ENCODE measurements at places on chromosomes 16 and 17. TPM values are rescaled to one million over a fixed set of nuclear protein-coding genes. Genes with fewer than 3 reads are reported as not detected.

TXNDC17 gene
- 52.9 TPM for total RNA-seq

SNX20 gene
- total RNA-seq = 0.95 TPM

MED9 gene
- total RNA-seq = 40.4 TPM

NEUROD2 gene
- total RNA-seq = not detected

BICDL2 gene
- total RNA-seq = not detected

PPP1R1B gene
- 0.89 TPM for total RNA-seq

- peak; percentile 33 for DNase-seq
Measured at GRCh38 chr17:78267253-78268073, 36.0 kb downstream of the TMEM235 start.

GRCh38 chr16:63244631-63245030 lies 1208.4 kb upstream of the CDH8 start:
- DNase-seq = no peak

GRCh38 chr17:41730479-41730878 lies 4.0 kb downstream of the HAP1 start:
- DNase-seq = no peak

DNA sequence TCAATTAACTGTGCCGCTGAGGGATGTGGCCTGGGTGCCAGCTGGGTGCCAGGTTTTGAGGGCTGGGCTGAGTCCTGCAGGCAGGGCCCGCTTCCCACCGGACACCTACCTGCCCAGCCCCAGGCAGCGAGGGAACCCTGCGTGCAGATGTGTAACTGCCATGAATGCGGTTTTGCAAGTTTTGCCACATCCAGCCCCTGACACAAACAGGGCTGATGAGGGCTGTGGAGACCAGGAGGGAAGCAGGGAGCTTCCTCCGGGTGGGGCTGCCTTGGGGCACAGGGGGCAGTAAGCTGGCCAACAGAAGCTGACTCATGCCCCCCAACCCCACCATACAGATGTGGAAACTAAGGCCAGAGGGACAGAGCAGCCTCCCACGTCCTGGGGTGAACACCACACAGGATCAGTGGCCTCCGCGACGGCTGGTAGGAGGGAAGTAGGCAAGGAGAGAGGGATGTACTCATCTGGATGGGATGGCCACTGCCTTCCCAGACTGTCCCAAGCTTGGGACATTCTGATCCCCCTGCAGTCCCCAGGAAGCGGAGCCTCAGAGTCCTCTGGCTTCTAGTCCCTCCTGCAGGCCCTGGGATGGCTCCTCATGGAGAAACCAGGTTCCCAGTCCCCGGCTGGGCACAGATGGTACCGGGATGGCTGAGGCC lies 1.6 kb downstream of the UBALD1 start:
- DNase-seq = no peak

DNA sequence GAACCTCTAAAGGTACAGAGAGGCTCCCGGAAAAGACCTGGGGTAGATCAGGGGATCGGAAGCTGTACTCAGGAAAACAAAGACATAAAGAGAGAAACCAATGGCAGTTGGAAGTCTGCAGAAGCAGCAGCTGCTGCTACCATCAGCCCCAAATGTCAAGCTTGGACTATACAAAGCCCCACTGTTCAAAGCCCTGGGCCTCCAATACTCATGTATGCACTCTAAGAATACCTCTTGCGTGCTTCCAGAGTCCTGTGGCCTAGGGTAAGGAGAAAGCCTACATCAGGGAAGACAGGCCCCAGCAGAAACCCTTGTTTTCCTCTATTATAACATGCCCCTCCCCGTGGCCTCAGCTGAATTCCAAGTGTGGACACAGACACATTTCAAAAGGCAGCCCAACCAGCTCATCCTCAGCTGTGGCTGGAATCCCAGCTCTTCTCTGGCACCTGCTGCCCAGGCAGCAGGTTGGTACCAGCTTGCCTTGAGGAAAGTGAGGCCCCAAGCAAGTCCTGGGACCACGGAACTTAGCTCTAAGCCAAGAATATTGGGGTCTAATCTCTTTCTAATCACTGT lies 19.3 kb upstream of the MTMR4 start:
- DNase-seq = no peak

DNA sequence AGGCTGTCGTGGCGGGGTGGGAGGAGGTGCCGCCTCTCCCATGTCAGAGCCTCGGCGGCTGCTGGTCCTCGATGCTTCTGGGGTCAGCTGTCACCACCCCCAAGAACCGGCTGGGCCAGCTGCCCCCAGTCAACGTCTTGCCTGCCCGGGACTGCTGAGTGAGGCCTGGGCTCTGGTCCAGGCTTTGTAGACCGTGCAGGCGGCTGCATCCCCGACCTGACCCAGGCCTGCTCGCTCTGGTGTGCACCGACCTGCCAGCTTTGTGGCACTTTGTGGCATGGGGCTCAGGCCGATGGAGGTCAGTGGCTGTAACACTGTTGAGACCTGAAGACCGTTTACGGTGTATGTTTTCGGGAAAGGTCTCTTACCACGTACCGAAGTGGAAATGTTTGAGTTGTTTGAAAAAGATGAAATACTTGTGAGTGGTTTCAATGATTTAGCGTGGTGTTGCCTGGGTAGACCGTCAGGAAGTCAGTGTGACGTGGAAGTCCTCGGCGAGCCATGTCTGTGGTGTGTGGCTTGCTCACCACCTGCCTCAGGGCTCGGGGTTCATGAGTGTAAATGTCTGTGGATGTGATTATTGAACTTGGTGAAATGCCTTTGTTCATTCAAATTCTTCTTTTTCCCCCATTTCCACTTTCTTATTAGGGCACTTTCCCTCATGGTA lies 53.2 kb upstream of the ZNF750 start:
- no peak for DNase-seq

GRCh38 chr16:81495321-81496234 lies 51.0 kb downstream of the CMIP start:
- DNase-seq = peak; percentile 92

DNA sequence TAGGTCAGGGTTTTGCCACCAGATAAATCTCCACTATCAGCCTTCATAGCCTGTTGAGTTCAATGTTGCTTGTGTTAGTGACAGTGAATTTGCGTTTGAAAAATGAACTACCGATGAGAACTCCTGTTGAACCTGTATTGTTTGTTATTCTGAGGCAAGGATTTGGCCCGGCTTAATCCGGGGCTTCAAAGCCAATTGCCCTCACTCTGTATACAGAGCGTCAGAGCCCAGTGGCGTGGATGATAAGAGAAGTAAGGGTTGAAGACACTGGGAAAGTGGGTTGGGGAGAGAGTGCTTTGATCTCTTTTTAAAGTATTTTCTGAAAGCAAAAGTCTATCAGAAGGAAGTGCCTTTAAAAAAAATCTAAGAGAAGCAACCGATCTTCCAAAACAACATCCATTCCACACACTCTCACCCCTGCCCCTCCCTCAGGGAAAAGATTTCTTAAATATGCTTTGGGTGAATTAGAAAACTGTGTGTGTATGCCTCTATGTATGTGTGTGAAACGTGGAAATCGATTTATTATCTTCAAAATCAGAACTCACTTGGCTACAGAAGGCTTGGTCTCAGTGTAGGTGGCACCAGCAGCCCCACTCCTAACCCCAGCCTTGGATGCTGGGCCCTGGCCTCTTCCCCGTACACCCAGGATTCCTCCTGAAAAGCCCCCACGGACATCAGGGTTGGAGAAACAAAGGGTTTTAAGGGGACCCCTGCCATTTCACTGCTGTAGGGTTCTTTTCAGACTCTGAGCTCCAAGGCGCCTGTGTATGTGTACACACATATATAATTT lies 8.8 kb downstream of the TBX4 start:
- DNase-seq = no peak

DNA sequence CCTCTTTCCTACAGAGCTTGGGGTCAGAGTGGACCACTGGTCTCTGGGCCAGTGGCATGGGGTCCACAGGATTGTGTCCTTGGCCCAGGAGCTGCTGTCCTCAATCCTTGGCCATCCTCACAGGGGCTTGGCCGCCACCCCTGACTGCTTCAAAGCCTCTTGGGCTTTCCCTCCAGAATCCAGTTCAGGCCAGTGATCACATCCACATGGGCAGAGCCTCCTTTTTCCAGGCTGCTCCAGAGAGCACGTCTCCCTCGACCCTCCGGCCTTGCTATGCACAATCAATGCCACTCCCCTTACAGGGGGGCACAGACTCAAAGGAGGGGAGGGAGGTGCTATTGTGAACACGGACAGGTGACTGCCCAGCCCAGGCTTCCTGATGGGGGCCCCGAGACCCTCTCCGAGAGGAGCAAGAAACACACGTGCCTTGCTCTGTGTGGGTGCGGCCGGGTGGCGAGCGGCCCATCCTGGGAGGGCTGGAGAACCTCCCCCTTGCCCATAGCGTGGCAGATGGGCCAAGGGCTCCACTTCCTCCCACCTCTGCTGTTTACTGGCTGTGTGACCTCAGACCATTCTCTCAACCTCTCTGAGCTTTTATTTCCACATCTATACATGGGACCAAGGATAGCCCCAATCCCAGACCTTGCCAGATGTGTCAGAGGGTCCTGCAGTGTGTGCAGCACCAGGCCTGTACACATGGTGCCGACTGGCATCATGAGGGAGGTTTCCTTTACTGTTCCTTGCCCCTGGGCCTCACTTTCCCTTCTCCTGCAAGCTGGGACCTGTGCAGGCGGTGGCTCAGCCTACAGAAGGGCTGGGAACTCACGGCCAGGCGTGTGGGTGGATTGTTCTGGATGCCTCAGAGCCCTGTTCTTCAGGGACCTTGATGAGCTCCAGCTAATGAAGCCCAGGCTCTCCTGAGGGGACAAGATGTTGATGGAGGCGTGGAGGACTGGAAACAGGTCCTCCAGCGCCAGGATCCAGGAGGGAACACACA lies 229.0 kb upstream of the GSE1 start:
- DNase-seq = peak; percentile 61

DNA sequence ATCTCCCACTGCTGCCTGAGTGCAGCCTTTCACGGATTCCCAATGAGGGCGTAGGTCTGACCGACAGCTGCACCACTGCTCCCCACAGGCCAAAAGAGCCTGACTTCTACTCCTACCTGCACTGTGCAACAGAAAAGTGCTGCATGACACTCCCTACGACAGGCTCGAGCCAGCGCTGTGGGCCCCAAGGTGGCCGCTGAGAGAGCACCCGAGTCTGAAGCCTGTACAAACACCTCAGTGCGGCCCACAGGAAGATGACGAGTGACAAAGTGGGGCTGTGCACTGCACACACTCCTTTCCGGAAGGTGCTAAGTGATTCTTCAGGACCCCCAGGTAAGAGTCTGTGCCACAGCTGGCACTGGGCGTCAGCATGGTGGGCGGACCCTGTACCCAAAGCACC lies 41.2 kb downstream of the FANCA start:
- no peak for DNase-seq

DNA sequence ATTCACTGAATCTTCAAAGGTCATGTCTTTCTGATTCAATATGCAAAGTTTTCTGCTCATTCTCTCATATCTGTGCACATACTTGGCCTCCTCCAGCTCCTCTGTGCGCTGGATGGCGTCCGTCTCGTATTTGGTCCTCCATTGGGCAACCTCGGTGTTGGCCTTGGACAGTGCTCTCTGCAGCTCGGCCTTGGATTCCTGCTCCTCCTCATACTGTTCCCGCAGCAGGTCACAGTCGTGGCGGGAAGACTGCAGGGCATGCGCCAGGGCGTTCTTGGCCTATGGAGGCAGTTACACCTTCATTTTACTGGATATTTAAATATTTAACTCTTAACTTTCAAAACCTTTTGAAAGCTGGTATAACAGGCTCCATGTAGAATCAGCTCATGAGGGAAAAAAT lies 8.2 kb upstream of the MYH1 start:
- DNase-seq = no peak

DNA sequence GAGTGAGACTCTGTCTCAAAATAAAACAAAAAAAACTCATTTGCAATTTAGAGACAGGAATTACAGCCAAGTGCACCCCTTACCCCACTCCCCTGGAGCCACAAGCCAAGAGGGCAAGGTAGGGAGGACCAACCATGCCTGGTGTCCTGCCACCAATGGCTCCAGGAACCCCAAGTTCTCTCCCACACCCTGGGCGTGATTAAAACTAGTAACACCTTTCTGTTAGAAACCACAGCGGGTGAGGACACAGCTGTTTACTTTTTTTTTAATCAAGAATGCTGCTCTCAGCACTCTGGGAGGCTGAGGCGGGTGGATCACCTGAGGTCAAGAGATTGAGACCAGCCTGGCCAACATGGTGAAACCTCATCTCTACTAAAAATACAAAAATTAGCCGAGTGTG lies 38.1 kb downstream of the ANKRD11 start:
- no peak for DNase-seq

GRCh38 chr17:64240261-64240740 lies 22.8 kb downstream of the TEX2 start:
- DNase-seq = peak; percentile 64

DNA sequence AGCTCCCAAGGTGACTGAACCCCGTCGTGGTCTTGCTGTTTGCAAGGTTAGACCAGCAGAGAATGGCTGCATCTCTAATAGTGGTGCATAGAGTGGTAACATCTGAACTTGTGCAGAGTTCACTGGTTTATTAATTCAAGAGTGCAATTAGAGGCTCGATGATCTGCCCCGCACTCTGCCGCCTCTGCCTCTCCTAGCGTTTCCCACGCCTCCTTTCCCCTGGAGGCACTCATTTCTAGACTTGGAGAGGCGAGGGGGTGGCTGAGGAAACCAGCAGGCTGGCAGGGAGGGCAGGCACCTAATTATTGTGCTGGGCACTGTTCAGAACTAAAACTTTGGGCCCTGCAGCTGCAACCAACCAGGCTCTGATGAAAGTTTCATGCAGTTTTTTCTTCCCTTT lies 363.5 kb upstream of the EEF2KMT start:
- DNase-seq = no peak

DNA sequence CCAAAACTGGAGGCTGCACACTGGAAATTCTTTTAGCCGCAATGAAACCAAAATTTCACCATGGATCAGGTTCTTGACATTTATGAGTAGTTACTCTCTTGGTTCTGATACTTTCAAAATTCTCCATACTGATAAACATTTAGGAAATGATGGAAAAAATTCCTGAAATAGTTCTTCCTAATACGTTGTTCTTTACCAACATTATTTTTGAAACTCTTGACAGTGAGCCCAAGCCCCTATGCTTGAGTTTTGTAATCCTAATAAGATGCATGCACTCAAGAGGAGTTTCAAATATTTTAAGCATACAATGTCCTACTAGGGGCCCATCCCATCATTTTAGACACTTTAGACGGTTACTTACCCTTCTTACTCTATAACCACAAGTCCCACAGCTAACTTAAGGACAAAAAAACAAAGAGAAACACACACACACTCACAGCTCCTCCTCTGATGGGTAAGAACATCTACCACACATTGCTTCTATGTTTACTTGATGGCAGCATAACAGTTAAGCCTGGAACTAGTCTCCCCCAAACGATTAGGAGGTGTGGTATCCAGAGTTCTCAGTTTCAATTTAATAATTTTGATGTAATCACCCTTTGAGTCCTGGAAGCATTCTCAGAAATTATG lies 3.7 kb downstream of the VEZF1 start:
- no peak for DNase-seq

DNA sequence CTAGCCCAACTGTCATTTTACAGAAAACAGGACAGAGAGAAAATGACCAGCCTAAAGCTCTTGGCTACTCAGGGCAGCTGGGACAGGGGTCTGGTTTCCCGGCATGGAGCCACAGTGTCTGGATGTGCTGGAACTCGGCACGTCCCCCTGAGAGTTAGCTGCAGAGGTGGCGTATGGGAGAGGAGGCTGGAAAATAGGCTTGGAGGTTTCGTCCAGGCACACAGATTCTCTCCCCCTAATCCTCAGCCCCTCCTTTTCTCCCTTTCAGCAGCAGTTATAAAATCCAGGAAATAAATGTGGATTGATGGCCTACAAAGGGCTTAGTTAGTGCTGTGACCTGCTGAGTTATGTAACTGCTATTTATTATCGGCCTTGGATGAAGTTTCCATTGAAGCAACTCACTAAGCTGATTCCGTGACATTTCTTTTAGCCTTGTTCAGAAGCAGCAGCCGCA lies 89.5 kb upstream of the TOB1 start:
- DNase-seq = peak; percentile 56

Measured in Right ventricle myocardium inferior (tissue), 1 donor.